ENCODE measurements at places on chromosomes 11 and 22.

DNA sequence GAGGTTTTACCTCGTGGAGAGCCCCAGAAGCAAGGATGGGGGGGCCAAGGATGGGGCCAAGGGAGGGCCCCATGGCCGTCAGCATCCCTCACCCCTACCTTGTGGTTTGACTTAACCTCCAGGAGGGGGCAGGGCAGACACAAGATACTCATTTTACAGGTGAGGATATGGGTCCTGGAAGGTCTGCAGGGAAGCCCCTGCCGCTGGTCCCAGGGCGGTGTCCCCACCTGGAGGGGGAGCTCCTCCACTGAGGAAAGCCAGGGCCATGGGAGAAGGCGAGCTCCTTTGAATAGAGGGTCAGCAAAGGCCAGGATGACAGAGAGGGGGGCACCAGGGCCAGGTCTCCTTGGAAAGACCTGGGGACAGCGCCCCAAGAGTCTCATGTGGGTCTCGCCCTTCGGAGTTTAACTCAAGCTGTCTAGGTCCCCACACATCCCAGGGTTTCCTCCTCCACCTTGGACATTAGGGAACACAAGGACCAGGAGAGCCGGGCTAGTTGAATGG lies 5.9 kb upstream of the ADORA2A start:
- no peak for DNase-seq

DNA sequence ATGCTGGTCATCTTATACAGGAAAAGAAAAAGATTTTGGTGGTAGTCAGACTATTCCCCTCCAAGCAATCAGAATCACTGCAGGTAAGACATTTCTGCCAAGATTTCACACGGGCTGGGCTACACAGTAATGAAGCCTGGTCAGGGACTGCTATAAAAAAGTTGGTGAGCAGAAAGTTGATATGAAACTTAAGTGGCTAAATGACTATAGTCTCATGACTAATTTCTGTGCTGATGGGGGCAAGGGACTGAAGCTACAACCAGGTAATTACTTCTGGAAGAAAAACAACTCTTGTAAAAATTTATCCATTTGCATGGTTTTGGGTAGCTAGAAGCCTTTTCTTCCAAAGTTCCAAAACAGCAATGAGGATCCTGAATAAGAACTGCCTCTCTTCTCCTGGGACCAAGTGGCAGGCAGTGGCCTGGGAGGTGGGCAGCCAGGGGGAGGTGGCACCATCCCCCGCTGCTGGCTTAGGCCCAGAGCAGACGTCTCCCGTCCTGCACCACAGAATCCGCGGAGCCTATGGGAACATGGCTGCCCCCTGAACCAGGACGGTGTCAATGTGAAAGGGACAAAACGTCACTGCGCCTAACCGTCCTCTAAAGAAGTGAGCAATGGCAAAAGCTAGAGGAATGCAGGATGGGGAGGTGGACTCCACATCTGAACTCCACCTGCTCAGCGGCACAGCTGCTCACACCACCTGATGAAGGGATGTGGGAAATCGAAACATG lies 122.6 kb upstream of the LMO1 start:
- no peak for DNase-seq

- no peak for DNase-seq
These were observed 70.0 kb downstream of the SGSM1 start for GRCh38 chr22:24875862-24876506.

- DNase-seq = no peak
These were observed 58.1 kb upstream of the NECTIN1 start for GRCh38 chr11:119787074-119787461.

DNA sequence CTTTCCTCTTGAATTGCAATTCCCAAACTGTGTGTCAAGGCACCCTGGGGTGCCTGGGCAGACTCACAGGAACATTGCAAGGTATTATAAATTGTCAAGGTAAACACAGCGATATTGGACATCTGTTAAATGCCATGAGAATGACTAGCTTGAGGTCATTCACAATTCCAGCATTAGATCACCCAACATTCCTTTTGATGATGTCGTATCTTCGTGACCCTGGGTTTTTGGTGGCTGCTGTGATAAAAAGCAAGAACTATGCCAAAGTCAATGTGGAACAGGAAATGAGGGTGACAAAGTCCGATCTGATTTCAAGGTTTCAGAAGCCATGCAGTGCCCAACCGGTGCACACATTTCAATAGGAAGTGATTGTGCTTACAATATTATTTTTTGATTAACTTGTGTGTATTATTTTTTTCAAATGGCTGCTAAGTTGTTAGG lies 458.4 kb downstream of the MIAT start:
- DNase-seq = peak; percentile 49

DNA sequence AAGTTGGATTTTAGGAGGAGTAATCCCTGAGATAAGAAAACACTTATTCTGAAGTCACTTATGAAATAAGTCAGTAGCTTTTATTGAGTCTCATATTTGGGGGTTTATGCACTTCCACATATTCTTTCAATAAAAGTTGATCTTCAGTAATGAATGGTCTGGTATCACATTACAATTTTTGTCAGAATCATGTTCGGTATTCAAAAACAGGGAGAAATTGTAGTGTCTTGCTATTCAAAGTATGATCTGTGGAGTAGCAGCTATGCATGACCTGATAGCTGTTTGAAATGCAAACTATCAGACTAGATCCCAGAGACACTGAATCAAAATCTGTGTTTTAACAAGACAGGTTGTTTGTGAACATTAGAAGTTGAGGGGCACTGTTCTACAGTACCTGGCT lies 857.6 kb downstream of the METTL15 start:
- no peak for DNase-seq

GRCh38 chr11:47940904-47941649 lies 39.3 kb upstream of the PTPRJ start:
- DNase-seq = no peak

- no peak for DNase-seq
These were observed 21.3 kb downstream of the ST14 start for GRCh38 chr11:130180896-130181294.

- DNase-seq = no peak
These were observed 32.1 kb upstream of the PAK1 start for GRCh38 chr11:77505956-77506355.

GRCh38 chr11:78299000-78299710 lies 110.4 kb downstream of the USP35 start:
- DNase-seq = no peak

- DNase-seq = no peak
These were observed 59.8 kb downstream of the WNT7B start for GRCh38 chr22:45917146-45917545.

- DNase-seq = no peak
These were observed 2.7 kb downstream of the POU2AF1 start for GRCh38 chr11:111376181-111376871.

GRCh38 chr22:30250661-30251267 lies 4.2 kb upstream of the LIF start:
- peak; percentile 57 for DNase-seq
